ENCODE measurements at places on chromosomes 1 and 21. TPM values are rescaled to one million over a fixed set of nuclear protein-coding genes. Genes with fewer than 3 reads are reported as not detected.

- no peak for DNase-seq
- H3K4me1 ChIP-seq, result no peaks in the 10 kb centered on the region
- H3K4me3 ChIP-seq, result no peak overlapping the region
Observed at GRCh38 chr21:43634618-43635017, 24.7 kb downstream of the HSF2BP start.

GRCh38 chr1:165895451-165895871 lies 68.0 kb downstream of the UCK2 start:
- no peaks in the 10 kb centered on the region for H3K27me3 ChIP-seq
- H3K4me1 ChIP-seq, result 0 out of 2 replicates have a peak, but pooled peaks cover 3% of the 10 kb centered on the region
- no peak overlapping the region for H3K27ac ChIP-seq
- H3K4me3 ChIP-seq, result no peak overlapping the region
- H3K36me3 ChIP-seq, result peaks cover 60% of the 10 kb centered on the region

Gene ARMH1
- 0.63 TPM for total RNA-seq

DNA sequence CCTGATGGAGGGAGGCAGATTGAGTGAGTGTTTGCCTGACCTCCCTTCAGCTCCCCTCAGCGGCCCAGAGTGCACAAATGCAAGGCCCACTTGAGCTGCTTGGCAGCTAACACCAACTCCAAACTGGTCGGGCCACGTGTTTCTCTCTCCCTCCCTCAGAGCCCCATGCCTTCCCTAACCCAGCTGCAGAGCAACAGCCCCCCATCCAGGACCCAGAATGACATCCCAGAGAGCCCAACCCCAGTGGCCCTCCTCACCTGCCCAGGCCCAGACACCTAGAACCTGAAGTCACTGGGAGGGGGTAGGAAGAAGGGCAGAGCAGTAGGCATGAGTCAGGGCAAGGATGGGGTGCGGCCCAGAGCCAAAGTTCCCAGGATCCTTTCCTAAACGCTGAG lies 789 bp upstream of the S100A14 start:
- H3K27ac ChIP-seq, result no peak overlapping the region
- no peak overlapping the region for H3K4me3 ChIP-seq
- H3K4me1 ChIP-seq, result peaks cover 20% of the 10 kb centered on the region
- peaks cover 6% of the 10 kb centered on the region for H3K36me3 ChIP-seq
- no peaks in the 10 kb centered on the region for H3K27me3 ChIP-seq
